PC-3 (cell line): ENCODE measurements at places on chromosomes 16 and 17.

- peak; percentile 3 for DNase-seq
These were observed 16.7 kb downstream of the IGFBP4 start for GRCh38 chr17:40459636-40460603.

- no peak for DNase-seq
These were observed 94.6 kb downstream of the CMIP start for GRCh38 chr16:81539009-81539758.

GRCh38 chr16:28610595-28611191, 849 bp upstream of the SULT1A1 start:
- no peak for DNase-seq

GRCh38 chr16:71933913-71934695, 38.8 kb downstream of the IST1 start:
- DNase-seq, result peak; percentile 38

DNA sequence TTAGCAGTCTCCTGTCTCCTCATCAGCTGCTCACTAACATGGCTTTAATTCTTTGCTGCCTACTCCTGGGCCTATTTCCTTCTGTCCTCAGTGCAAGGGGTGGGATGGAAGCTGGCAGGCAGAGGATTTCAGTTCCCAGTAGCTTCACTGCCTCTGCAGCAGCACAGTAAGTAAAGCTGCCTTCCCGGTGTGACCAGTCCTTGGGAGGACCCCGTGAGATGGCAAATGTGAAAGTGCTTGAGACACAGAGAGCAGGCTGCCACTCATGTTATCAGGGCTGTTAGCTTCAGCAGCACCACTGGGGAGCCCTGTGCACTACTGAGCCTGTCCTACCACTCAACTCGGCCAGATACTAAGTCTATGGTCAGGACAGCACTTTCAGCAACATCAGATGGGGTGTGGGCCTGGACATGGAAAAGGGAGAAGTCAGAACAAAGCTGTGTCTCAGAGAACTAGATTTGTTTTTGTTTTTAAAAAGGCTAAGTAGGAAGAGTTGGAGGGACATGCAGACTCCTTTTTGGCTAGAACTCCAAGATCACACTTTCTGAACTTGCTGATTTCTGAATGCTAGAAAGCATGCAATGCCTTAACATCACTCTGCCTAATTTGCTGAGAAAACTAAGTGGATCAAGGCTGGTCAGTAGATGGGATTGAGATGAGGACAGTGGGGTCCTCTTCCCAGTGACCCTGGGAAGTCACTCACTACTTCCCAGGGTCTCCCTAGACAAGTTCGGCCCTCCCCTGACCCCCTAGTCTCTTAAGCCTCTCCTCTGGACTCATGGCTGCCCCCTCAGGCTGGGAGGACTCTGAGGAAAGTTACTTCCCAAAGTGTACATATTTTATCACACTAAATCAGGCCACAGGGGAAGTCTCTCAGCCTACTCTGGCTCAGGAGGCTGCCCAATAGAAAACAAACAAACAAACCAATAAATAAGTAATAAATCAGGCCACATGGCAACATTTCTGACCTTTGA, 1.1 kb downstream of the ACSF2 start:
- DNase-seq, result peak; percentile 57

DNA sequence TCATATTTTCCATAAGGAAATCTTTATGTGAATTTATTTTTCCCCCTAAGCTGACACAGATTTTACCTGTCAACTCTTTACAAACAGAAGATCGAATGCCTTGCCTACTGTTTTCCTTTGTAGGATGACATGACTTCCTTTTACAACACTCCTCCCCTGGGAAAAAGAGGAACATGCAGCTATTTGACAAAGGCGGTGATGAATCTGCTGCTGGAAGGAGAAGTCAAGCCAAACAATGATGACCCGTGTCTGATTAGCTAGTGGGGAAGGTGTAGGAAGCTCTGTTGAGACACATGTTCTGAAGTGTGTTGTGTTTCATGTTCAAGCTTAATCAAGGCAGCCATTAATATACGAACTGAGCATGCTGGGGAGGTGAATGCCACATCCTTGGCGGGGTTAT, 238.0 kb downstream of the PHKB start:
- no peak for DNase-seq

- DNase-seq, result no peak
These were observed 823 bp downstream of the TNRC6C start for GRCh38 chr17:77959126-77959925.

DNA sequence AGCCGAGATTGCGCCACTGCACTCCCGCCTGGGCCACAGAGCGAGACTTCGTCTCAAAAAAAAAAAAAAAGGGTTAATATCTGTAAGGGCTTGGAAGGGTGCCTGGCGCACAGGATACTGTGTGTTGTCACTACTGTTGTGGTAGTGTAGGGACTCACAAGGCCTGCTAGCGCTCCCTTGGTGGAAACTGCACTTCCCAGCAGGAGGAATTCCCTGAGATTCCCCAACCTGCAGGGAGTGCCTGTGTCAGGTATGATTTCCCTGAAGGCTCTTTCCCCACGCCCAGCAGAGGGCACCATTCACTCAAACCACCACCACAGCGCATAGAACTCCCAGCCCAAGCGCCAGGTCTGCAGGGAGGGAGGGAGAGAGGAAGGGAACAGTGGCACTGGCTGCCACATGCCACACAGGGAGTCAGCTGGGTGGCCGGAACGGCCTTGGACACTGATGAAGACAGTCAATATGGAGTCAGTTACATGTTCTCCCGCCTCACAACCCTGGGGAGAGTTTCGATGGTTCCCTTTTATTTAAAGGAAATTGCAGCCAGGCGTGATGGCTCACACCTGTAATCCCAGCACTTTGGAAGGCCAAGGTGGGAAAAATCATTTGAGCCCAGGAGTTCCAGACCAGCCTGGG, 32.7 kb upstream of the CDH1 start:
- peak; percentile 87 for DNase-seq

- peak; percentile 7 for DNase-seq
These were observed 184.8 kb upstream of the ZFHX3 start for GRCh38 chr16:73232555-73233328.

DNA sequence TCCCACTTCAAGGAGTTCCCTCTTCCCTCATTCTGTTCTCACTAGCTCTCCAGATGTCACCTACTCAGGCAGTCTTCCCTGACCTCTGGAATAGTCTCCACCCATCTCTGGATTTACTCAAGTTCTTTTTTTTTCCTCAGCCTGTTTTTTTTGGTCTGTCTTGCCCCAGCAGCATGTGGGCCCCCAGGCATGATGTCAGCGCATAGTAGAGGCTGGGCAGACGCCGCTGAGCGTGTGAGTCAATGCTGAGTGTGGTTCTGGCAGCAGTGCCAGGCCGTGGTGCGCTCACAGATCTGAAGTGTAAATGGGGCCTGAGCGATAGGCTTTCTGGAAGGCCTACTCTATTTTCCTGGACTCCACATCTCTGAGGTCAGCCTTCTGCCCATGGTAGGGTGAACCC, 2.7 kb upstream of the KCNJ18 start:
- peak; percentile 94 for DNase-seq
